ENCODE measurements at places on chromosomes 7 and 10.
A peak's percentile ranks its signal among the peaks of the same experiment; 100 is the strongest.

DNA sequence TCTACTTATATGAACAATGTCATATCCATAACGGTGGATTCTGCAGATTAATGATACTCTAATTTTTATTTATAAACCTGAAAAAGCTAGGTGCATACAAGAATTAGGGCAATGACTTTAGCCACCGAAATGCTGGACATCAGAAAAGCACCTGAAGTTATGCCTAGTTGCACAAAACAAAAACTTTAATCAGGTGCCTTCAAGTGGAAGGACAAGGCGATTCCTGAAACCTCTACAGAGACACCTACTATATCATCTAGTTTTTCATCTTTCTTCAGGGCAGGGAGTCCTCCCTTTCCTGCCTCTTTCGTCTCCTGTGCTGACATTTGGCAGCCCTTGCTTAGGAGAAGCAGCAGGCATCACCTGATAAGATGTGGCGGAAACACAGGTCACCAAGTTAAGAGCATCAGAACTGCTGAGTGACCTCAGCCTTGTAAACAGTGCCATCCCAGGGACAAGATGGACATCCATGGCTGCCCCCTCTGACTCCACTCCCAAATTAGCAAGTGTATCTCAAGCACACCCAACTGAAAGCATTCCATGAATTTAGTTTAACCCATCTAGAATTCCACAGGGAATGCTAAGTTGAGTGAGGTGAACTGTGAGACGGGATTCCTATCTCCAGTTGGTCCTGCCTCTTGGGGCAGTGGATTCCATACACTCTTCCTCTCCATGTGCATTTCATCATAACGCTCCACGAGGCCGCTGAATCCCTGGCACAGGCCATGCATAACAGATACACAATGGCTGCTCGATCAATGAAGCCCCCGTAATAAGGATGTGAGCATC, 5.8 kb downstream of the ITPRIP start:
- DNase-seq, result no peak

DNA sequence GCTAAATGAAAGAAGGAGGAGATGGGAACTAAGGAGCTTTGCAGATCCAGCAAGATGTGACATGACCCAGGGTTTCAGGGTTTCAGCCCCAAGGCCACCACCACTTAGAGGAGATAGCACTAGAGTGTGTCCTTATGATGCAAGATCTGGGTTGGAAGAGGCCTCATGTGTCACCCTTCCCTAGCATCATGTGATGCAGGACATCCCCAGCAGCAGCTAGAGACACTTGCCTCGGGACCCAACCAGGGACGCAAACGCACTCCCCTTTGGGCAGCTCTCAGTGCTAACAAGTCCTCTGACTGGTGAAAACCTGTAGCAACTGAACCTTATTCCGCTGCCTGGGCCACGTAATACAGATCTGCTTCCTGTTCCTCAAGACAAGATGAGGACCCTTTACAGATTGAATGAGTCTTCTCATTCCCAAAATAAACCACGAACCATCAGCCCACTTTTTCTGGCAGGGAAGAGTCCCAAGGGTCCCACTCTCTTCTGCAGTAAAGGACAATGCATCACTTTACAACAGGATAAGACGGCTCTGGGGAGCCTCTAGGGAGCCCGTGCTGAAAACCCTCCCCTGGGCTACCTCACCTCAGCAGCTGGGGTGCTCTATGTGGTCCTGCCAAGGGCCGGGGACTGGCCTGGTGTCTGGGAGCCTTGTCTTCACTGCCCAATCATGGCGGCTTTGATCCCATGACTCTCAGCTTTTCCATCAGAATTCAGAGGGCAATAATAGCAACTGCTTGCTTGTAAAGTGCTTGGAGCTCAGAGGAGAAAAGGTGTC, 44.8 kb upstream of the GDF10 start:
- no peak for DNase-seq

GRCh38 chr7:3914051-3914775, 613.2 kb downstream of the SDK1 start:
- no peak for DNase-seq

DNA sequence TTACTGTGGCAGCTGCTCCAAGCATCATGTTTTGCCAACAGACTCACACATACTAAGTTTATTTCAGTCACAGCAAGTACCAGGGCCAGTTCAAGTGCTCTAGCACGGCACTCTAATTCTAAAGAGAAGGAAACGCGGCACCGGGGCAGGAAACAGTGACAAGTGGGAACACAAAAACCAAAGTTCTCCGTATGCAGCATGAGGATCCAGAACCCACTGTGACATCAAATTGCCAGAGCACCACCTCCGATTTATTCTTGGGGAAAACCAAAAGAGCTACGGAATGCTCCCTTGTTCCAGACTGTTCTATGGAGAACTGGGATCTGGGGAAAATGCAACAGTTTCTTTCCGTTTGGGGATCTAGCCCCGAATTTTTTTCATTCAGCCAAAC, 448 bp upstream of the PTER start:
- no peak for DNase-seq

DNA sequence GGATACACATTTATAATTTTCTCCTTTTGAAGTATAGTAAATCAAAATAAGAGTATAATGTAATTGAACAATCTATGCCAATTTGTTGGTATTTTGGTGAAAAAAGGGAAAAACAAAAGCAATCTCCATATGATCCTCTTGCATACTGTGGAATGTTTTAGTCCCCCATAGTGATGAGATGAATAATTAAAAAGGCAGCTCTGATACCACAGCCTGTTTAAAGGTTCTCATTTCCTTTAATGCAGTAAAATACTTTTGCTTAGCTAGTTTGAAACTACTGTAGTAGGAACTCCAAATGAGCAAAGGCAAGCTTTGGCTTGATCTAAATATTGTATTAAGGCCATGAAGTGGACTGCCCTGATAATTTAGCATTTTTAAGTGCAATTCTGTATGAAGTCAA, 77.6 kb downstream of the VTI1A start:
- no peak for DNase-seq

DNA sequence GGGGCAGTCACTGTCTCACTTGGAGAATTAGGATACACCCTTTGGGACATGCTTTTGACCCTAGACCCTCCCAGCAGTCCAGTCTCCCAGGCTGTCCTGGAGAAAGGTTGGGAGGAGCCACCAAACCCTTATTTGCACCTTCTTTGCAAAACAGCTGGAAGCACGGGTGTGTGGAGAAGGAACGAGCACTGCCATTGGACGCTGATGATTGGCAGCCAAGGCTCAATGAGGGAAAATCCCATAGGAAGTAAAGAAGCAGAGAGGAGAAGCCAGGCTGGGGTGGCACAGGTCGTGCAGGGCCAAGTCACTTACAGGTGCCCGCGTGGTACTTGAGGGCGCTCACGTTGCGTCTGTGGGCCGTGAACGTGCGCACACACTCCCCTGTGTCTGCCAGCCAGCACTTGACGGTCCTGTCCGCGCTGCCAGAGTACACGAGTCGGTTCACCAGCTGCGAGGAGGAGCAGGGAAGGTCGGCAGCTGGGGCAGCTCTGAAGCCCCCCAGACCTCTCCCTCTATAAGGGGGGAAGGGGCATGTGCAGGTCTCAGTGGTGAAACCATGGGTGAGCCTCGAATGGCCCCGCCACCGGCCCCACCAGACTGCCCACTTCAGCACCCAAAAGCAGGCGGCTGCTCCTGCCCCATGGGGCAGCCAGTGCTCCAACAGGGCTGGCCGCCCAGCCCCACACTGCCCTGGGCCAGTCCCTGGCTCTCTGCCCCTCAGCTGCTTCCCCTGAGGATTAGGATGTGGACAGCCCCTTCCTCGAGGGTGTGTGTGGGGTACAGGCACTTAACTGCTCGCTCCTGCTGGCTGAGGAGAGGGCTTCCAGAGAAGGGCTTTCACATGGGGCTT, 24.8 kb downstream of the WDR86 start:
- DNase-seq, result peak; percentile 14
